Suppressor macrophage treated with lipopolysaccharide for 1 hour (primary cell): ENCODE measurements at places on chromosomes 3 and 15.

DNA sequence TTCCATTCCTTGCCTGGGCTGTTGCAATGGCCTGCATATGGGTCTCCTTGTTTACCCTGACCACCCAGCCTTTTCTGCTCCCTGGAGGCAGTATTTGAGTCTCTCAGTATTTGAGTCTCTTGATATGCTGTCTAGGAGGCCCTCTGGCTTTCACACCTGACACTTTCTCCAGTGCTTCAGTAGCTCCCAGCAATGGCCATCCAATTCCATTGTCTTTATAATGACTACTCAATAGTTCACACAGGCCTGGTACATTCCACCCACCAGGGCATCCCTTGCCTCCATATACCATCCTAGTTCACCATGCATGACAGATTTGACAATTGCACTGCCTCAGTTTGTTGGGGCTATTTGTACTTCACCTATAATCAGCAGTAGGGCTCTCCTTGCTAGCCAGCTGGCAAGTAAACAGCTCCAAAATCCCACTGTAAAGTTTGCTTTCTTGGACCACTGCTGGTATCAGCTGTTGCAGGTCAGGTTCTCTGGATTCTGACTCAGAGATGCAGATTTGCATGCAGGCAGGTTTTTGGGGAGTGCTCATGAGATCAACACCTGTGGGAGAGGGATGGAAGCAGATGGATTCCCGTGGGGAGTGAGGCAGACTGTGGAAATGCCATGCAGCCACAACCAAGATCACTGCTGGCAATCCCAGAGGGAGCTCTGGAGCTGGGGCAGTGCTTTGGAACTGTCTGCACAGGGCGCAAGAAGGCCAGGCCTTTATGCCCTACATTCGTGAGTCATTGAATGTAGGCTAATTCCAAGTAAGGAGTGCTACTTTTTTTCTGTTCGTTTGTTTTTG lies 19.1 kb upstream of the XIRP1 start:
- DNase-seq, result no peak

DNA sequence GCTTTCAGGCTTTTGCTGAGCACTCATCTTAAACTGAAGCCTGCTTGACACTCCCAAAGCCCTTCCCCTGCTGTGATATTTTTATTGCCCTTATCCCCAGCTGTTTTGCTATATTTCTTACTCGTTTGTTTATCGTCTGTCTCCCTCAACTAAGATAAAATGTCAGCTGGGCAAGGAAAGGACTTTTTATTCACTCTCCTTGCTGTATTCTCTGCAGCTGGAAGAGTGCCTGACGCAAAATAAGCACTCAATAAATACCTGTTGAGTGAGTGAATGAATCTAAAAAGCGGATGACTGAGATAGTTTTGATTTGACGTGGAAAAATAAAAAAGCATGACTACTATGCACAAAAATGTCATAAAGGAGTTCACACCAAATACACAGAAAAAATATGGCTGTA lies 84.8 kb upstream of the POMGNT2 start:
- no peak for DNase-seq

GRCh38 chr3:196563721-196564225 lies 4.6 kb downstream of the WDR53 start:
- no peak for DNase-seq

GRCh38 chr3:194067949-194068362 lies 68.0 kb upstream of the HES1 start:
- peak; percentile 31 for DNase-seq

DNA sequence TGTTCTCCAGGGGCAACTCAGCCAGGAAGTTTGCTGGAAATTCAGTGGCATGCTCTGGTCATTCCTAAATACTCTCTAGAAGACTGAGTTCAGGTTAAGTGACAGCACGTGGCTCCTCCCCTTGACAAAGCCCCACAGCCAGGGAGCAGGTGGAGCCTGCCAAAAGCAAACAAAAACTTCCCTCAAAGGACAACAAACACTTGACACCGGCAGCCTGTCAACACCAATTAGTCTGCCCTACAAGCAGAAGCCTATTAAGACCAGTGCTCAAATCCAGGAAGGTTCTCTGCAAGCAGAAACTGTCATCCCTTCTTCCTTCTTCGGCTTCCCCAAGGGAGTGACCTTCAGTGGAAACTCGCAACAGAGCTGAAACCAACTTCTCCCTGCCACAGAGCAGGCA lies 5.0 kb downstream of the MEX3B start:
- no peak for DNase-seq

DNA sequence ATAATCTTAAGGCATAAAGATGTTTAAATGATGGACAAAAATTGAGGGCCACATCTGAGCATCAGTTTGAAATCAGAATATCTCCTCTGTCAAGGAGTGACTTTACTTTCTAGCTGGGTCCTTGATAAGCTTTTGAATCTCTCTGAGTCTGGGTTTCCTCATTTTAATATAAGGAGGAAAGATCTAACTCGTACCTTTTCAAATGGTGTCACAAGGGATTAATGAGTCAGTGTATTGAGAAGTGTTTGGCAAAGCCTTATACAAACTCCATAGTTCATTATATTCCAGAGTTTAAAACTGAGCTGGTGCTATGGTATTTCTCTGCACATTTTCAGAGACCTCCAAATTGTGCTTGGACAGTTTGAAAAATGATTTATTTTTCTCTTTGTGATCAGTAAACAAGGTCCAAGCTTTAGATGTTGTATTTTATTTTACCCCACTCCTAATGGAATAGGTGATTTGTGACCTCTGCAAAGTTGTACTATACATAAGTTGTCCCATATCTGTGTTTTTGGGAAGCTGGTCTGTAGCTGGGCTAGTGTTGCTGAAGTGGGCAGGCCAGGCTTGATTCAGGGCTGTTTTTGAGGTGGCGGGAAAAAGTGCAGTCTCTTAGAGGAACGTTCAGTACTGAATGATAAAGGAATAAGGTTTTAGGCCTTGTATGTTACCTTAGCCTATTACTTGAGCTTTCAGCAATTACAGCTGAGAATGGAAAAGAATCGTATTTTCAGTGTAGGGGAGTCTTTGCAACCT lies 5.6 kb downstream of the FNDC3B start:
- peak; percentile 40 for DNase-seq

GRCh38 chr15:48063411-48063985 lies 57.3 kb upstream of the SLC24A5 start:
- DNase-seq, result no peak

DNA sequence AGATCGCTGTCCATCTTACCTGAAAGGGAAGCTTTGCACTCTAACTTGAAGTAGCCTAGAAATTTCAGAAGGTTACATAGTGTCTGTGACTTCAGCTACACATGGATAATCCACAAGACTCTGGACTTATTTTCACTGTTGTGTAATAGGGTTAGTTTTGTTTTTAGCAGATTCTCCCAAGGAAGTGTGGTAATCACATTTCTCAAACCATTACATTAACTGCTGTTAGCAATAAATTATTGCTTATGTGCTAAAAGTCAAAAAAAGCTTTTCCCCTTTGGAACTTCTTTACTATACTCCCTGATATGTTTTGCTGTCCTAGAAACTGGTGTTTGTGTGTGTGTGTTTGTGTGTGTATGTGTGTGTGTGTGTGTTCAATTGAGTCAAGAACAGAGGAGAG lies 351.8 kb upstream of the TPRG1 start:
- peak; percentile 91 for DNase-seq

DNA sequence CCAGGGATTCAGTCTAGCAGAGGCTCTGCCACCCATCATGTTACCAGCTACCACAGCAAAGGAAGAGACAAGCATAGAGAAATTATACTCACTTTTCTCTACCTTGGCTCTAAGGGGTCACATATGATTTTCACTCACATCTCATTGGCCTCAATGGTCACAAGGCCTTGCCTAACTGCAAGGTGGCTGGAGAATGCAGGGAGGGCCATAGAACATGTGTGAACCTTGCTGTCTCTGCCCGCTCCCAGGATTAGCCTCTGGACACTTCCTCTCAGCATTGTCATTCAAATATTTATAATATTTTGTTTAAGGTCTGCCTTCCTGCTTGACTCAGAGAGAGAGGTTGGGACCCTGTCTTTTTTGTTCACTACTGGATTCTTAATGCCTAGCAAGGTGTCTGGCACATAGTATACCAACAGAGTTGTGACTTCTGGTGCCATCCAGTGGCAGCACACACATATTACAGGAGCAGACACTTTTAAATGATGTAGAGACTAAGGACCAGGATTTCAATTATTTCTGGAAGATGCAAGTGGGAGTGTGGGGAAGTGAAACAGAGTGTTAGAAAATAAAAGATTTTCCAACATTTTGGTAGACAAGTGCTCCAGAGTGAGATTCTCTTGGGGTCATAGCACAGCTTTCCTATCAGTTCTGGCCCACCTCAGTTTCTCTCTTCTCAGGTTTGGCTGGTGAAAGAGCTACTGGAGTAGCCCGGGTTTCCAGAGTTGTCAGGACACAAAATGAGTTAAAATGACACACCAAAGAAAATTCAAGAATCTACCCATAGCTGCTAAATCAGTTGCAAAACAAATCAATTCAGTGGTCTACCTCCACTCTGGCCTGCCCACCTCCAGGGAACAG lies 119.0 kb upstream of the RASGRP1 start:
- peak; percentile 78 for DNase-seq

- DNase-seq, result peak; percentile 72
These were observed 30.7 kb upstream of the CBLB start for GRCh38 chr3:105899516-105899915.

- DNase-seq, result peak; percentile 91
These were observed 13.9 kb downstream of the PLXND1 start for GRCh38 chr3:129592381-129593131.

DNA sequence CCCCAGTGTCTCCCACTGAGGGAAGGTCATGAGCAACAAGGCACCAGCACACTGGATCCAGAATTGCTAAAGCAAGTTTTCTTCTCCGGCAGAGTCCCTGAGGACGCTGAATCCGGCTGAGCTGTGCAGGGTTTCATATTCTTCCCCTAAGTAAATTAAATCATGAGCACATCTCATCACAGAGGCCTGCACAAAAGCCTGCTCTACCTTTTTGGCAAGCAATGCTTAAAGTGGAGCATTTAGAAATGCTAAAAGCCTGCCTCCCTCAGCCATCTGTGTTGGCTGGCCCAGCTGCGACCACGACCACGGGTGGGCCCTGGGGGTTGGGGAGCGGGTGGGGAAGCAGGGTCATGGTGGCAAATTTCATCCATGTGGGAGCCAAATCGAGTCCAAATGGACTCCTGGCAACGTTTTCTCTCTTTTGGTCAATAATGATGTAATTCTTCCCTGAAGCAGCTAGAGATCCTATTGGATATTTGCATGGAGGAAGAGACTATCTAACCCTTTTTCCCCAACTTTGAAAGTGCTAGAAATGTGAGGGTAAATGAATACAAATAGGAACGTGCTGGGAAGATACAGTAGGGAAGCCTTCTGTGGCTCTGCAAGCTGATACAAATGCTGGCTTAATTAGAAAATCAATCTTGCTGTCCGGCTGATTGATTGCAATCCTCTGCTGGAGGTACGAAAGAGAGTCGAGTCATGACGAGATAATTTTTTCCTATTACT lies 532.8 kb upstream of the TBL1XR1 start:
- no peak for DNase-seq

DNA sequence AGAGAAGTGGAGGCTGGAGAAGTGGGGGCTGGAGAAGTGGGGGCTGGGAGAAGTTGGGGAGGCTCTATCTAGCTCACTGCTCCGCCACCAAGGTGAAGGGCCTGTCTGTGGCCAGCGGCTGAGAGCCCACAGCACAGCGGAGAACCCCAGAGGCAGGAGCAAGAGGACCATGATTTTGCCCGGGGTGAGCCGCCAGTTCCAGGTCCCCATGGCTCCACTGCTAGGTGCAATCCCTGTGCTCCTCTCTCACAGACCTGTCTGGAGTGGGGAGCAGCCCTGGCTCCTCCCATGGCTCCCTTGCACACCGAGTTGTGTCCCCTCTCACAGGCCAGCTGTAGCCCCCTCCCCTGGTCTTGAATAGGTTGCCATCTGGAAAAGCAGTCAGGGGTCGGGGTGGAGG lies 4.7 kb upstream of the NRROS start:
- DNase-seq, result peak; percentile 55

DNA sequence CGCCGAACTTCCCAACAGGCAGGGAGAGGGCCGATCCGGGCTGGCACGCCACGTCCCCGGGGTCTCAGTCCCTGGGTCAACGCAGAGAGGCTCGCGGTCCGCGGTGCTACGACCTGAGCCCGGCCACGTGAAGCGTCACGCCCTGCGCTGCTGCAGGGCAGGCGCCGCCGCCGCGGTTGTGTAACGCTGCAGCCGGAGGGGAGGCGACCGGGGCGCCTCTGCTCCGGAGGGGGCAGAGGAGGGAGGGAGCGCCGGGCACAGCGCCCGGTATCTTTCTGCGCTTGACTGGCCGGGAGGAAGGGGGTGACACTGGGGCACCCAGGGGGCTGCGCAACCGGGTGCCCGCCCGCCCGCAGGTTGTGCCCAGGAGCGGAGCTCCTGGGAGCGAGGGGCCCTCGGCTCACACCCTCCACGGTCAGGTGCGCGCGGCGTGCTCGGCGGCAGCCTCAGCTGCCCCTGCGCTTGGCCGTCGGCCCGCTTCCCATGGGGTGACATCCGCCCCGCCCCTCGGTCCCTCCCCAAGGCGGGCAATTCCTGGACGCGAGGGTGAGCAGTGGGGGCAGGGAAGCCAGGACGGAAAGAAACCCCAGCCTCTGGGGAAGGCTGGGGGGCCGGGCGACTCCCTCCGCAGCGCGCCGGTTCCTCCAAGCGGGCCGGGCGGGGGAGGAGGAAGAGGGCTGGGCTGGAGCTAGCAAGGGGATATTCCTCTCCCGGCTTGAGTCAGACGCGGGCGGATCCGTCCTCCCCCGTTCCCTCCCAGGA lies 852 bp upstream of the BHLHE40 start:
- DNase-seq, result peak; percentile 99

GRCh38 chr3:54538346-54538745 lies 389.5 kb downstream of the LRTM1 start:
- DNase-seq, result no peak

DNA sequence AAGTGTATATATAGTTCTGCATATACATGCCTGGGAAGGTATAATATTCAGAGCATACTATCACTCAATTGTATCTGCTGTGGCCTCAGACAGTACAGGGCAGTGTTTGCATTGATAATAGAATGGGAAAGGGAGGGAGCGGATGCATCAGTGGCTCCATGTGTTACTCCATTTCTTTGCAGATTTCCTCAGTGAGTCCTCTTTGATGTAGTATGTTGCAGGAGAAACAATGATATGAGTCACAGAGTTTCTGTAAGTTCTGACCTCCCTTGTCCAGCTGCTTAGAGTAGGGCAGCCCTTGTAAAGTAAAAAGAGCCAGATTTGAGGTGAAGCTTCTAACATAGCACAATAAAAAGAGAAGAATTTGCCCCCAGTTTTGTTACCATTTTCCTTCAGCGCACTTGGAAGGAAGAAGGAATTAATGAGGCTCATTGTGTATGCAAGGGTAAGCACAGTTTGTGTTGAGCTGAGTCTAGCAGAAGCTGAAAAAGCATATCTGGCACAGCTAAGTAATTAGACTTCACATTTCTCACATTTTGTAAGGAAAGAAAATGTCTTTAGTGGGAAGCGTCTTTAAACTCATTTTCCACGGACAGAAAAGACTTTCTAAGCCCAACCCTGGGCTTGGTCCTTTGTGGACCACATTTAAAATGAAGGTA lies 555.8 kb upstream of the IL12A start:
- DNase-seq, result no peak
